Nephron progenitor cell (in vitro differentiated cells): ENCODE measurements at places on chromosomes 6 and 20.
A peak's percentile ranks its signal among the peaks of the same experiment; 100 is the strongest.

GRCh38 chr6:44359973-44360372 is 17.5 kb downstream of the SPATS1 start:
- DNase-seq: no peak

- DNase-seq: no peak
Measured at GRCh38 chr6:125942672-125943527, 13.7 kb upstream of the HINT3 start.

GRCh38 chr6:53090576-53090975 is 25.4 kb downstream of the FBXO9 start:
- DNase-seq: no peak

GRCh38 chr20:64152906-64153305 is 11.3 kb upstream of the MYT1 start:
- no peak for DNase-seq

DNA sequence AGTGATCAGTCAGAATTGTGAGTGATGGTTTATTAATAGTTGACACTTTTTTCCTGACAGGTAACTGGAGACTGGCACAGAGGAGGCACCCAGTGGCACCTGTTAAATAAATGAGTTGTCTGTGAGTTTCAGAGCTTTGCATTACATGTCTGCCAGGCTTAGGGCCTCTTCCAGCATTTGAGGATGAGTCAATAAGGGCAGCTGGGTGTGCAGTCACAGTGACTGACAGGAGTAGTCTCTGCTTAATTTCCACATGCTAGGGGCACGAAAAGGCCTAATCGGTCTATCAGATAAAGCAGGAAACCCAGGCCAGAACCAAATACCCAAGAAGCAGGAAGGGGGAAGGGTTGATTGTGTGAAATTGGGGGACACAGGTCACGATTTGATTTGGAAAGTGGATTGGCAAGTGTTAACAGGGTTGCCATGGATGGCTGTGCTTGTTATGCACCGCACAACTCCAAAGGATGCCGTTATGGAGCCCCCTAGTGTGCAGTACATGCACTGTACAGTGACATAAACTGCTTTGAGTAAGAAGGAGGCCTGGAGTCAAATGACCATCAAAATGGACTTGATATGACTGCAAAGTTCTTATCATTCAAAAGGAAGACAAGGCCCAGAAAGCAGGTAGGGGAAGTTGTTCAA is 111.9 kb upstream of the GGTLC1 start:
- peak; percentile 59 for DNase-seq
